ENCODE measurements at places on chromosomes 7 and 10. TPM values are rescaled to one million over a fixed set of nuclear protein-coding genes. Genes with fewer than 3 reads are reported as not detected.

Gene CYP2C8
- total RNA-seq, result not detected

Gene HOXA3
- total RNA-seq, result not detected

Gene MNX1
- total RNA-seq, result 0.20 TPM

GRCh38 chr10:16690417-16690816 lies 126.8 kb downstream of the RSU1 start:
- DNase-seq, result no peak

- no peak for DNase-seq
Measured at GRCh38 chr10:21317902-21318301, 207.6 kb downstream of the SKIDA1 start.

Gene CPA2
- 0.29 TPM for total RNA-seq

Gene SLIT1
- total RNA-seq, result 0.46 TPM

Gene BUD23
- total RNA-seq, result 68.5 TPM

Gene OPALIN
- total RNA-seq, result not detected

Gene RPEL1
- 0.13 TPM for total RNA-seq

GRCh38 chr10:86337121-86337601 lies 29.4 kb downstream of the GRID1 start:
- DNase-seq, result no peak

DNA sequence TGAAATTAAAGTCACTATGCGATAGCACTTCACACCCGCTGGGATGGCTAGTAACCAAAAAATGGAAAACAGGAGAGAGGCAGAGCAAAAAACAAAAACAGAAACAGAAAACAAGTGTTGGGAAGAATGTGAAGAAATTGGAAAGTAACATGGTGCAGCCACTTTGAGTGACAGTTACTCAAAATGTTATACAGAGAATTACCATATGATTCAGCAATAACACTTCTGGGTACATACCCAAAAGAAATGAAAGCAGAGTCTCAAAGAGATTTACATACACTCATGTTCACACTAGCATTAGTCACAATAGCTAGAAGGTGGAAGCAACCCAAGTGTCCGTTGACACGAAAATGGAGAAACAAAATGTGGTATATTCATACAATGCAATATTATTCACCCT lies 88.6 kb upstream of the KCNIP2 start:
- no peak for DNase-seq

Gene BNIP3
- 57.1 TPM for total RNA-seq

Gene ENTPD1
- 1.9 TPM for total RNA-seq

DNA sequence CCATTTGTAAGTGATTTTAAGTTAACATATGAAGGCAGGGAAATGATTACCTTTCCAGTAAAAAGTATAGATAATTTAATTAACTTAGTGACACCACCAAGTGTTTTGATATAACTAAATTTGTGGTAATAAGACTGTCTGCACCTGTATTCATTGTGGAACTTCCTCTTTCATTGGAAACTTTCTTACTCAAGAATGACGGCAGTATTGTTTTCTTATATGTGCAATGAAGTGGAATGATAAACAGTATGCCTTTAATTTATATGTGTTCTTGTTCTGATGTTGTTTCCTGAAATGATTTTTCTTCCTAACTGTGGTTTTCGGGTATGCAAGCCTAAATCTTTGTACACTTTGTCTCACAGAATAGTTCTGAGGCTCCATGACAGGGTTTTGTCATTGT lies 46.4 kb downstream of the CASD1 start:
- DNase-seq, result no peak

DNA sequence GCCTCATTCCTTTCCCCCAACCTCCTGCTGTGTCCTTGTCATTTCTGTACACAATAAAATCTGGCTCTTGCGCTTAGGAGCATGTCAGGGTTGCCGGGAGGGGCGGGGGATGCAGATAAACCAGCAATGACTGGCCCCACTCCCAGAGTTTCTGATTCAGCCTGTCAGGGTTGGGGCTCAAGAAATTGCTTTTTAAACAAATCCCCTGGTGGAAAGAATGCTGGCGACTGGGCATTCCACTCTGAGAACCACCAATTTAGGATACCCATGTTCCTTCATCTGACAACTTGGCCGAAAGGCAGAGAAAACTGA lies 376.4 kb downstream of the TCERG1L start:
- no peak for DNase-seq

Gene OR2AE1
- total RNA-seq, result not detected

DNA sequence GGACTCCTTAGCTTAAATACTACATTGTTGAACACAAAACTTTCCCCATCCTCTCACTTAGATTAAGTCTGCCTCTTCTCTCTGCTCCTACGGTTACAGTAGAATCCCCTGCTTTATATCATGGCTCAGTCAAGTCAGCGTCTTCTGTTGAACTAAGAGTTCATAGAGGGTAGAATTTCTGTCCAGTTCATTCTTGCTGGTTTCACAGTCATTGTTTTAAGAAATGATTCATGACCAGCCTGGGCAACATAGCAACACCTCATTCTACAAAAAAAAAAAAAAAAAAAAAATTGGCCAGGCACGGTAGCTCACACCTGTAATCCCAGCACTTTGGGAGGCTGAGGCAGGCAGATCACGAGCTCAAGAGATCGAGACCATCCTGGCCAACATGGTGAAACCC lies 3.7 kb upstream of the ZFYVE27 start:
- no peak for DNase-seq

DNA sequence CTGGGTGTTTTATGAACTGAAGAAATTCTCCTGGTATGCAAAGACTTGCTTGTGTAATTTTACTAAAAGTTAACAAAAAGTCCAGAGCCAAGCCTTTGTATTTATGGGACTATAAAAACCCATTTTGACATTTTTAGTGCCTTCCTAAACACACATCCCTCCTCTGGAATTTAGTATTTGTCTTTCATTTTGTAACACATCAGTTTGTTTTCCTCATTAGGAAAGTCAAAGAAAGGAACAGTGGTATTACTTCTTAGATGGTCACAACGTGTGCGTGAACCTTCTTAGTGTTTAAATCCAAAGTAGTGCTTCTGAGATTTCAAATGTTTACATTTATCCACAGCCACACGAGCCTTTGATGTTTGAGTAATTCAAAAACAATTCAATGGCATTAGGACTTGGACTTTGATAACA lies 103.2 kb upstream of the TMEM106B start:
- DNase-seq, result no peak

GRCh38 chr10:83301732-83302131 lies 837.6 kb upstream of the GHITM start:
- no peak for DNase-seq

Gene NUDT13
- total RNA-seq, result 1.6 TPM

Gene TMEM273
- total RNA-seq, result not detected

Gene TLX1
- not detected for total RNA-seq

GRCh38 chr10:17214526-17214925 lies 13.1 kb upstream of the TRDMT1 start:
- no peak for DNase-seq

- no peak for DNase-seq
Measured at GRCh38 chr7:93055543-93056107, 62.2 kb downstream of the SAMD9 start.

- no peak for DNase-seq
Measured at GRCh38 chr10:12322583-12323131, 26.7 kb upstream of the CAMK1D start.

Gene KLLN
- total RNA-seq, result 0.61 TPM

GRCh38 chr10:43420369-43421200 lies 11.6 kb upstream of the HNRNPF start:
- DNase-seq, result peak; percentile 78

Gene IGFBP3
- 10.0 TPM for total RNA-seq

Gene SAP25
- total RNA-seq, result 5.1 TPM

- peak; percentile 71 for DNase-seq
Measured at GRCh38 chr10:35563261-35563891, 41.8 kb upstream of the GJD4 start.

Gene AFAP1L2
- 0.77 TPM for total RNA-seq

All from H9 (cell line).